ENCODE measurements at places on chromosomes 4 and X.
A peak's percentile ranks its signal among the peaks of the same experiment; 100 is the strongest.

- DNase-seq, result no peak
These were observed 149.5 kb upstream of the WDFY3 start for GRCh38 chr4:85116008-85116407.

GRCh38 chr4:114077610-114078009 is 98.2 kb upstream of the ARSJ start:
- peak; percentile 3 for DNase-seq

DNA sequence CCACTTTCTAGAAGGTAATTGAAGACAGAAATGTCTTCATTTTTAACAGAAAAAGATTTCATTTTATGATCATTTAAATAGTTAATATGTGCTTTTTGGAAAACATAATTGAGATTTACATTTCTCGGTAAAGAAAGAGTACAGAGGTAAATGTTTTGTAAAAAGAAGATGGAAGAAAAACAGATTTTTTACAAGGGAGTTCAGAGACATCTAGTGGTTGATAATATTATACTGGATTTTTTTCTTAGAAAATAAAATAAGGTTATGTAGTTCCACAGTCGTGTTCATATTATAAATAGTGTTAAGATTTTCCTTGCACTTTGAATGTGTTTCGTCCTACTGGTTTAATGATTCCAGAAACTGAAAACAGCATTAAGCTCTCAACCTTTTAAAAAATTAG is 60.6 kb downstream of the SMARCA1 start:
- peak; percentile 4 for DNase-seq

DNA sequence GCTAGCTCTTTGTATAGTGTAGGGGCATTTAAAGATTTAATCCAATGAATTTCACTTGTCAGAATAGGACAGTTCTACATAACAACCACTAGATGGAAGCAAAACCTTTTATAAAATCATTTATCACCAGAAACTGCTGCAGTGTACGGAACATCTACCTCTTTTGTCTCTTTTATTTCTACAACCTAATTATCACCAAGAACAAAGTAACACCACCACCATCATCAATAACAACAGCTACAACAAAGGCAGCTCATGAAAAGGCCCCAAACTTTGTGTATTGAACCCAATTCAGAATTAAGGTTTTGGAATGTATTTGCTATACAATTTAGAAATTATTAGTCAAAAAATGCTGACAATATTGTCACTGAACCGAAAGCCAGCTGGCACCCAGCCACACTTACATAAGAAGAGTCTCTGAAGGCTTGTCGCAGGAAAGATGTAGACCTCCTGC is 260.9 kb upstream of the RPS6KA3 start:
- peak; percentile 32 for DNase-seq

DNA sequence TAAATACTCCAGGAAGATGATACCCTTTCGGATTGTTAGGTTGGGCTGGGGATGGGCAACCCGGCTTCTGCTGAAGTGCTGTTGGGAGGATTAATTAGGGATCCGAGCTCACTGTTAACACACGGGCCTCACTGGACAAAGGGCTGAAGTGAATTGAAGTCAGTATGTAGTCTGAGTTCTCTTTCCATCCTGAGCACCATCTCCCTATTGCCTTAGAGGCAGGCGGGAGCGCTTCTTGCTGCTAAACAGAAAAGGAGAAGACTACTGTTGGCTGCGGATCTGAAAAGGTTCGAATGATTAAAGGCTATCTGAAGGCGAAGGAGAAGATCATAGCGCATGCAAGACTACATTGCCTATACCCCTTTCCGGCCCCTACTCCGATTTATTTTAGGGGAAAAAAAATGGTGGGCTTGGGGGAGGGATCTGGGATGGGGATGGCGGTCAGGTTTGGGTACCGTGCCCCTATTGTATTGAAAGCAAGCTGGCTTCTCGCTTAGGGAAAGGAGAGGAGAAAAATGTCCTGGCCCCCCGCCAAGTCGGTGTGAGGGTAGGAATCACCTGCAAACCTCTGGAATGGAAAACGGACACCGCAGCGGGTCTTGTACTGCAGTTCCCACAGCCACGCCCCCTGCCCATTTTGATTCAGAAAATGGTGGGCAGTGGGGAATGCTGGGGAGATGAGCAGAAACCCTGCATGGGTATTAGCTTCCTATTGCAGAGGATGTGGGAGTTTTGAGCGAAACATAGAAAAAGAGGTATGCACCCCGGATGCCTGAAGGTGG is 22.3 kb downstream of the MORF4L2 start:
- peak; percentile 21 for DNase-seq

DNA sequence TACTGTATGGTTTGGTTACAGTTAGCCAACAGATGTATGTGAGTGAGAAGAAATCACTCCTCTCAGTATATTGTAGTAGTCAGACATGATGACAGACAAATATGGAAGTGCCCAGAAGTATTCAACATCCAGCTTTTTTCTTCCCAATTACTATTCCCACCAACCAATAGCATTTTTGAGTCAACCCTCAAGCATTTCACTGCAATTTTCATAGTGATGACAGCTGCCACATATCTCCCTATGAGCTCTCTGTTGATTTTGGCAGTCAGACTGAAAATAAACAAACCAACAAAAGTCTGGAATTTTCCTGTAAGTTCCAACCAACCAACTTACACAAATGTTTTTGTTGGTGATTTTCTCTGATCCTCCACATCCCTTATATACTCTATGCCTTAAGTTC is 8.2 kb upstream of the TRAM1L1 start:
- DNase-seq, result no peak

GRCh38 chr4:21778702-21779101 is 169.9 kb downstream of the KCNIP4 start:
- no peak for DNase-seq

- DNase-seq, result peak; percentile 8
These were observed 70.7 kb upstream of the NFKB1 start for GRCh38 chr4:102430461-102430910.

- DNase-seq, result no peak
These were observed 141.8 kb upstream of the EDNRA start for GRCh38 chr4:147339100-147339499.

DNA sequence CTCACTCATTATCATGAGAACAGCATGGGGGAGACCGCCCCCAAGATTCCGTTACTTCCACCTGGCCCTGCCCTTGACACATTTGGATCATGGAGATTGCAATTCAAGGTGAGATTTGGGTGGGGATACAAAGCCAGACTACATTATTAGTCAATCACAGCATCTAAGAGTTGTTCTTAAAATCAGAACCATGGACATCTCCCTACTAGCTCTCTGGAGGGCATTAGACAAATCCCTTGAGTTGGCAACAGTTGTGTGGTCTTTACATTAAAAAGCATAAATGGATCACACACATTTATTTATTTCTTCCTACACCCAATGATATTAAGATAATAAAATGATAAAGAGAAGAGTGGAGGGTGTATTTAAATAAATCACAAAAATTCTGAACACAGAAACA is 262.8 kb upstream of the VCX start:
- DNase-seq, result no peak

GRCh38 chr4:170307182-170307581 is 217.4 kb upstream of the AADAT start:
- no peak for DNase-seq

GRCh38 chr4:154088741-154089140 is 299.9 kb upstream of the SFRP2 start:
- no peak for DNase-seq

DNA sequence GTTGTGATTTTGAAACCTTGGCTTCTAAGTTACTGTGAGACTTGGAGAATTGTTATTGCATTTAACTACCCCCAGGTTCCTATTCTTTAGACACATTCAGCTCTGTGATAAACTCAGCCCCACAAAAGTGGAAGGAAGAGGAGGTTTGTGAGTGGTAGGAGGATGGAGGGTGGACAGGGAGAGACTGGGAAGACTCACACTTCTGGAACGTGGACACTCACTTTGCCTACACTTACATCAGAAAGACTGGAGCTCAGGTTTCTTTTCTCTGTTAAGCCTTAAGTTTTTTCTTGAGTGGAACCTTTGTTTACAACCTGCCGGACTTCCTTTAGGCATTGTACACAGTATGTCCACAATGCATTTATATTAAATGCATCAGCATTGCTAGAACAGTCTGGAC is 99.0 kb downstream of the AREG start:
- no peak for DNase-seq

- no peak for DNase-seq
These were observed 2.1 kb downstream of the JAKMIP1 start for GRCh38 chr4:6198278-6198677.

DNA sequence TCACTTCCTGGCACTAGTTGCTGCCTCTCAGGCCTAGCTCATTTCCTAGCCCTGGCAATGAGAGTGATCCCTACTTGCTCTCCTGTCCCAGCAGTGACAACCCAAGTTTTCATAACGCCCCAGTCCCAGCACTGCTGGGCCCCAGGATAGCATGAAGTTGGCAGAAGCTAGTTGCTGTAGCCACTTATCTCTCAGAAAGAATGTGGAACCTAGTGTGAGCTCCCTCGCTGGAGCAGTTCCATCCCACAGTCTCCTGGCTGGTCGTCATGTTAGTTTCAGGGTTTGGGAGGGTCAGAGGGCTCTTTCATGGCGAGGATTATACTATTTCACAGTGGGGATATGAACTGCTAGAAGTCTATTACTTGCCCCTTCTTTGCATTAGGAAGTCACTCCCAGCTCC is 5.1 kb downstream of the PF4 start:
- DNase-seq, result no peak

GRCh38 chr4:173319696-173320095 is 14.5 kb downstream of the HMGB2 start:
- DNase-seq, result peak; percentile 23

DNA sequence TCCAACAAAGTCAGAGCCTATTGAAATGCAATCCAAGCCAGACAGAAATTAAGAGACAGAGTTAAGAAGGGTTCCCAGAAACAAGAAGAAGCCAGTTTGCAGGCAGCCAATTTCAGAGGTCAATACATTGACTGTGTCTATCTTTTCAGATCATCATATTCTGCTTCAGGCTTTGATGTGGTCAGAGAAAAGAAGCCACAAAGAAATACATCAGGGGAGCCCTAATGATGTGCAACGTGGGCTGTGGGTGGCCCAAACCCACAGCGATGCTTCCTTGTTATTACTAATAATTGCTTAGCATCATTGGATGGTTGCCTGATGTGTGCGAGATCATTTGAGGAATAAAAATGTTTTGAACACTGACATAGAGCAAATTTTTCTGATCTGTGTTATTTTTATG is 99.0 kb upstream of the DUSP21 start:
- no peak for DNase-seq

DNA sequence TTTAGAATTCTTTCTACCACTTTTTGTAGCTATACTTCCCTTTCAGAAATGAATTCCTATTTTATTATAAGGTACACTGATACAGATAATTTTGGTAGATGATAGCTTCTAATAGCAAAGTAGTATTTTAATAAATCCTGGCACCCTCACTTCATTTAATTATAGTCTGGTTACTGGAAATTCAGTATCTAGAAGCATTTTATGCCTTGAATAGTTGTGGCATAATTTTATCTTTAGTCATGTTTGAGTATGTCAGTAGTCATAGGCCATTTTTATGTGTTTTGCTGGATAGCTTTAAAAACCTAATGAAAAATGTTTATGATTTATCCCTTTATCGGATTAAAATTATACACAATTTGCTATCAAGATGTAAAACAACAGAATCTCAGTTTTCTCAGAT is 92.3 kb downstream of the DIAPH2 start:
- DNase-seq, result no peak

- no peak for DNase-seq
These were observed 12.6 kb downstream of the TAF1 start for GRCh38 chrX:71378732-71379131.

- no peak for DNase-seq
These were observed 62.6 kb upstream of the MTNR1A start for GRCh38 chr4:186617921-186618320.

DNA sequence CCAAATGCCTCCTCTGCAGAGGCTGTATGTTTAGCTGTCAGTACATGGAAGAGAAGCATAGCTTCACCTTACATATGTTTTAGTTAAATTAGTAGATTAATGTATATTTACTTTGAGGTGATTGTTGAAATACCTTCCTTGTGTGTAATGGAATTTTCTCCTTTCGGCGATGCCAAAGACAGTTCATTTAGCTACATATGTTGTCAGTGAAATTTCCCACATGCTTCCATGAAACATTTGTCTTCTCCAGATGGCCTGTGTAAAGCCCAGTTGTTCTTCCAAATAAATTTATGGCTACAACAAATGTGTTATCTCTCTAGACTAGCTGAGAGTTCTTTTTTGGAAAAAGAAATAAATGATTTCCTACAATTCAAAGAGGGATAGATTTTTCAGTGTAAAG is 95.2 kb downstream of the GPAT3 start:
- no peak for DNase-seq

- DNase-seq, result peak; percentile 1
These were observed 2135.9 kb downstream of the ARAP2 start for GRCh38 chr4:34108391-34108790.

- DNase-seq, result no peak
These were observed 50.1 kb upstream of the PHKA2 start for GRCh38 chrX:19034025-19034424.

DNA sequence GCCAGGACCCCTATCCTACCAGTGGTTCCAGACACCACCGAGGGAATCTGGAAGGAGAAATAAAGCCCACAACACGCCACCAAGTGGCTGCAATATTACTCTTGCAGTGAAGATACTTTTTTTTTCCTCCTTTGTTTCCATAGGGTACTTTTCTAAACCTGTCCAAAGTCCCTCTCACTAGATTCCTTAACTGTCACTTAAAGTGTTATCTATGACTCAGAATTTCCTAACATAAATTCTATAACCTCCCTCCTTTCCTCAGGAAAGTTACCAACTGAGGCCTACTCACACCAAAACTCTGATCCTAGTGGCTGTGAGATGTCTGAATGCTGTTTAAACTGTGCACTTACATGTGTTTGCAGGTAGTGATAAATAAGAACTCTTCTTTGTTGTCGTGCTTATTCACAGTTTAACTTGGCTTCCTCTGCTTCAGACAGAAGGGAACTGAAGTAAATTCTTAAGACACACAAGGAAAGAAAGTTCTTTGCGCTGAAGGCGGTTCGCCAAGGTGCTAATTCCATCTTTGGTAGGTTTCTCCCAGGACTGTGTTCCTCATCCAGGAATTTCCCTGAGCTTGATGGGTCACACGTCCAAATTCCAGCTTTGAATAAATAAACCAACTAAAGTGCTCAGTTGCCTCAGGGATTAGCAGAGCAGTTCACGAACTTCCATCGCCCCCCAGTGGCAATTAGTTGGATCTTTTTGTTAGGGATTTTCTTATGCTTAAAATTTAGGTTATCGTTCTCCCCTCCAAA is 10.7 kb upstream of the HCCS start:
- DNase-seq, result peak; percentile 43

GRCh38 chr4:83629945-83630721 is 94.2 kb downstream of the GPAT3 start:
- DNase-seq, result no peak

- peak; percentile 3 for DNase-seq
These were observed 191.2 kb downstream of the BANK1 start for GRCh38 chr4:101981756-101982155.

DNA sequence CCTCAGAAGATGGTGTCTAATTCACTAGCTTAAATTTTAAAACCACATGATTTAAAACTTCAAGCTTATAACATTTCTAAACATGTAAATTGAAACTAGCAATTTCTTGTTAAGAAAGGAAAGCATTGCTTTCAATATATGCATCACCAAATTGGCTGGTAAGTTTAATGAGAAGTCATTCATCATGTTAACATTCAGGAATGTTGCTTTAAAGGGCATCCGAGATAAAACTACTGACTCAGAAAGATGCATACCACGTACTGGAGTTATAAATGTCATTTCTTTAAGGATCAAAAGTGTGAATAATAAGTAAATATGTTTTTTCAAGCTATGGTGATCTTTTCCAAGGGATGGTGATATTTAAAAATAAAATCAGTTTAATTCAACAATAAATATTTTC is 83.3 kb upstream of the VCX2 start:
- peak; percentile 1 for DNase-seq

GRCh38 chrX:154355094-154355775 is 19.2 kb downstream of the FLNA start:
- no peak for DNase-seq
